ENCODE measurements at places on chromosomes 3 and 15.
A peak's percentile ranks its signal among the peaks of the same experiment; 100 is the strongest.

- peak; percentile 72 for DNase-seq
Measured at GRCh38 chr3:60017631-60018030, 967.8 kb upstream of the CFAP20DC start.

- peak; percentile 76 for DNase-seq
Measured at GRCh38 chr3:100068826-100069225, 45.5 kb downstream of the FILIP1L start.

GRCh38 chr3:197912741-197913476 is 37.1 kb upstream of the RPL35A start:
- DNase-seq: no peak

GRCh38 chr3:175267561-175267960 is 408.4 kb downstream of the NAALADL2 start:
- DNase-seq: no peak

DNA sequence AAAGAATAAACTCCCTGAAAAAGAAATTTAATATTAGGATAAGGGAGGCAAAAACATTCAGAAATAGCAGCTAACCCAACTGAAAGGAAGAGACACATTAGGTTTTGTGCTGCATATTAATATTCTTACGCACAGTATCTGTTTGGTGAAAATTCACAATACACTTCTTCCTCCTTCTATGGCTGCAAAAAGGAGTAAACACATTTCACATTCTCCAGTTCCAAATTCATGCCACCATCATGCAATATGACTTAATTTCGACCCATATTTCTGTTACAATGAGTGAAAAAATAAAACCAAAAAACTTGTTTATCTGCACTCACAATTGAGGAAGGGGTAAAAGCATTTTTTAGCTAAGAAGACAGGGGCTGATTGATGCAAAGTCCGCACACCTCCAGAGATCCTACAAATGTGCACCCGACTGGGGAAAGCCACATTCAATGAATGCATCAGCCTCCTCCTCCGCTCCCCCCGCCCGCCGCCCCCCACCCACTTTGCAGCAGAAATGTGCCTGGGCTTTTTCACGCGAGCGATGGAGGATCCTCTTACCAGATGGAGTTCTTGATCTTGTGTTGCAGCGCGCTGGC is 1.0 kb downstream of the RFX7 start:
- DNase-seq: no peak

GRCh38 chr3:169387751-169388696 is 275.5 kb downstream of the MECOM start:
- peak; percentile 4 for DNase-seq

DNA sequence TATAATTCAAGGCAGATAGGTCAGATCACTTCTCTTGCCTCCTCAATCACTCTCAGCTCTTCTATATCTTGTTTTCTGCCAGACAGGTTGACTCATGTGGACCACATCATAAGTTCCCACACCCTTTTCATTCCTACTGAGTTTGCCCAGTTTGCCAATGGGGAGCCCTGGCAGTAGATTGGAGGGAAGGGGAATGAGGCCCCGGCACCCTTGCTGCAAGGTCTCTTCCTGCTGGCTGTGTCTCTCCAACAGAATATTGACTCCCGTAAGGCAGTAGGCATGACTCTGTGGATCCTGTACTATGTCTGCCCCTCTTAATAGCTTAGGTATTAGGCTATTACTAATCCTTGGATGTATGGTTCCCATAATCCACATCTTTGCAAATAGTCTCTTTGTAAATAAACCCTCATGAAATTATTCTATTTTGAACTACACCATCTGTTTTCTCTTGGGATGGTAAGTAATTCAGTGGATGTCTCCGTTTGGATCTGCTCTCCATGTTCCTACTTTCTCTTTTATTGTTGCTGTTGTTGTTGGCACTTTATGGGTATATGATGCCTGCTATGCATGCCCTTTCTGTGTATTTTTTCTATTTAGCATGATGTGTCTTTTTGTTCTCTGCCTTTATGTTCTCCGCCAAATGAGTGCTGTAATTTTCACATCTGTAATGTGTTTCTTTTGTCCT is 65.5 kb upstream of the DCBLD2 start:
- DNase-seq: no peak

DNA sequence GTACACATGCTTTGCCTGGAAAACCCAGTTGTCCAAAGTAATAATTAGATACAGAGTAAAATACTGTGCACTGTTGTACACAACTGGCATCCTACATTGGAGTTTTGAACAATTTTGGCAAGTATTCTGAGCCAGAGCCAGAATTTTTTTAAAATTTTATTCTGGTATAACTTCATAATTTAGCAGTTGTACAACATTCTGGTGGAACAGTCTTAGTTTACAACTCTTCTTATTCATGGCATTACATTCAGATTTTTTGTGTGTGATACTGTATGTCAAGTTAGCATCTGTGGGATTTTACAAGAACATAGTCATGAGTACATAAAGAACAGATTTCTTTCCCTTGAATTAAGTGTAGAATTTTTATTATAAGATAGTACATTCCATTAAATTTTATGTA is 67.5 kb downstream of the SLC49A4 start:
- DNase-seq: no peak

DNA sequence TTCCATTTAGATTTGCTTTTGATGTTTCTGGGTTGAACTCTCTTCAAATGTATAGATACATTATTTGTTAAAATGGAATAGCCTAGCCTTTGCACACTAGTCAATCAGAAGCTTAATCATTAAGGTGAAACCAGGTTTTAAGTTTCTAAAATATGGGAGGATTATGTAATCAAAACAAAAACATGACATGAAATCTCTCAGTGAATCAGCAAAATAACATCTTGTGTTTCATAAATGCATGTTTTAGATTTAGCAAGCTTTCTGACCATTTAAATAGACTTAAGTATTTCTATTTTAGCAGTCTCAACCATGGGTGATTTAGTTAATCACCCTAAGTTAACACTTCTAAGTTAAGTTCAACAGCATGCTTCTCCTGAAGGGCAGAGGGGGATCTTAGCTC is 11.3 kb downstream of the GTF2E1 start:
- DNase-seq: no peak

DNA sequence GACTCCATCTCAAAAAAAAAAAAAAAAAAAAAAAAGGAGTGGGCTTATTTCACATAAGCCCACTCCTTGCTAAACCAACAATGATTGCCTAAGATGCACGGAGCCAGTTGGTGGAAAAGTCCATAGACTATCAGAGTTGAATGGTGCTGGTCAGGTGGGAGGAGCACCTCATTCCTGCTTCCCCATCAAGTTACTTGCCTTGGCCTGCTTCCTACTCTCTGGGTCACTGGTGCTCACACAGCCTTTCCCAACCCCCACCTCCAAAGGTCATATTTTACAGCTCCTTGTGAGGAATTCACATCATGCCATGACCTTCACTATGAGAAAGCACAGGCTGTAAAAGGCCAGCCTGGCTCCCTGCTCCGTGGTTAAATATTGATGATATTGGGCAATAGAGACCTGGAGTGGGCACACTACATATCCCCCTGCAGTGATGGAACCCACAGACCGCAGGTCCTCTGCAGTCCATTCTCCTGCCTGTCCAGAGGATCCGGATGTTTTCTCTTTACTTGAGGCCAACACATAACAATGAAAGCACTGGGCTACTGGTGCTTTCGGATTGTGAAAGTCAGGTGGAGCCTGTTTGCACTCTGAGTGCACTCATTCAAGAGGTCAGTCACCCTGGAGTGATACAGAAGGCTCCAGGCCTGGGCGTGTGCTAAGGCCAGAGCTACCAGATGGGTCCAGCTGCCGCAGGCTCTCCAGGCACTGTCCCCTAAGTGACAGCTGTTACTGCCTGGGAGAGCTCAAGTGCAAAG is at the start of gene SLC51B:
SLC51B (plus strand) TSS at position 664 of the 758 bp plus-strand sequence. CDS start 4,618 bp downstream, outside the sequence.
- DNase-seq: no peak

GRCh38 chr15:80850941-80851451 is 71.8 kb downstream of the CEMIP start:
- no peak for DNase-seq

GRCh38 chr3:22907161-22907780 is 295.9 kb upstream of the UBE2E2 start:
- DNase-seq: no peak

DNA sequence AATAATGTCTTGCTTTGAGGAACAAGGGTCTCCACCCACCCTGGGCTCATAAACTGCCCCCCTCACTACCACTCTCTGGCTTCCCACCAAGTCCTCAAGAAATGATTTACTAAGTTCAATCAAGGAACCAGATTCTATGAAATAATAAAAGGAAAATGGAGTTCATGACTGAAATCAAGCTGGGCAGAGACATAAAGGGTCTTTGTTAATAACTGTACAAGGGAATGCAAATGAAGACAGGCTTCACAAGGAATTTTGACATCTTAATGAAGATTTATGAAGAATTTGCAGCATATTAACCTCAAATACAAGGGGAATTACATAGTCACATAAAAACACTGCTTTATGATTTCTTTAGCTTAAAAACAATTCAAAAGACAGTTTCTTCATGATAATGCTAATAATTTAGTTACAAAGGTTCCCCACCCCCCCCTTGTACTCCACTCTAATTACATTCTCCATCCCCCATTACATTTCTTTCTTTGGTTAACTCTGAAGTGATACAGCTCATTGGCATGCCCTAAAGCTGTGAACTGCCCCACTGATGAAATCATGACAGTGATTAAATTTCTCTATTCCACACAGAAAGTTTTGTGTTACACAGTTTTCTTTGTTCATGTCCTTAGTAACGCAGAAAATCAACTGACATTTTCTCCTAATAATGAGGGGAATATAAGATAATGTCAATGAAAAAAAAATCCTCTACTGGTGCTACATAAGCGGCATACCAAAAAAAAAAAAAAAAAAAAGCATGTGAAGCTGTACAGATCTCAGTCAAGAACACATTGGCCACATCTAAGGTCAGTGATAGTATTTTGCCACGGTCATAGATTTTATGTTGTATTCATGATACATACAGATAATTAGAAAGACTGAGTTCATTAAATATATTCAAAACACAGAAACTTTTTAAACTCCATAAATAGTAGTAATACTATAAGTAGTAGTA is 54.4 kb downstream of the WWTR1 start:
- no peak for DNase-seq

DNA sequence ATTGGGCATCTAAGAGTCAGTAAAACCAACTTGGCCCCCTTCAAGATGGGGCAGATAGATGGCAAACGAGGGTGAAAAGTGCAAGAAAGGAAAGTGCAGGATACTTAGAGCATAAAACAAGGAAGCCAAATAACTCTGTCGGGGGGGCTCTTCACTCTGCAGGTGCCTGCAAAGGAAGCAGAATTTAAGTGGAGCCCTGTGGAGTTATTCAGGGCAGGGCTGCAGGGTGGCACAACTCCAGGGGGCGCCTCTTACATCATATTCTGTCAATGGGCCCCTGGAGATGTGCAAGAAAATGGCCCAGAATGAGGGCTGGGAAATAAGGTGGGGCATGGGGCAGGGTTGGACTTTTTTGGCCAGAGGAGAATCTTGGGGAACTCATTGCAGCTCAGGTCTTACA is 69.7 kb downstream of the CD47 start:
- no peak for DNase-seq

DNA sequence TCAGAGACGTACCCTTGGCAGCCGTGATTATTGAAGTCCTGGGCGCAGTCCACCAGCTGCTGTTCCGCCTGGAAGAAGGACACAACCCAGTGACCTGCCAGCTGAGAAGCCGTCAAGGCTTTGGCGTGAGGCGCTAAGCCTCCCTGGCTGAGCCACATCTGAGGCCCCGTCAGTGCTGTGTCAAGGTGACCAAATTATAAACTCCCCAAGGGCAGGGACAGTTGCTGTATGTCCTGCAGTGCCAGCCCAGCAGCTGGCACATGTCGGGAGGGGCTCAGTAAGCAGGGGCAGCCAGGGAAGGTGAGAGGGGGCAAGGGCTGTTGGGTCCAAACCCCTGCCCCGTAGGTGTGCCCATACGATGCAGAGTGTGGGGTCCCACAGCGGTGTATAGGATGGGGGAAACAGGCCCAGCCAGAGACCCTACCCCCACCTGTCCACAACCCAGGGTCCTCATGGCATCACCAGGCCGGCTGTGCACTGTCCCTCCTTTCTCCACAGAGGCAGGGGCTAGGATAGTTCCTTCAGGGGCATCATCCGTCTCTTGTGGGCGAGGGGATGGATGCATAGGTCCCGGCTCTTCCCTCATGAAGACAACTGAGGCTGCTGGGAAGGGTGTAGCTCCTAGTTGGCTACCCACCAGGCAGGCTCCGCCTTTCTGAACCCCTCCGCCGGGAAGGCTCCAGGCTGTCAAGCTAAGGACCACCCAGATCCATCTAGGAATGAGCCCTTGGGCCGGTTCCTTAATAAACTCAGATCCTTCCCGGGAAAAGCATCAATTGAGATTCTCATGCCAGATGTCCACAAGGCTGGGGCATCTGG is 13.2 kb downstream of the CTSH start:
- DNase-seq: no peak

- DNase-seq: no peak
Measured at GRCh38 chr3:61687663-61688306, 126.4 kb downstream of the PTPRG start.

DNA sequence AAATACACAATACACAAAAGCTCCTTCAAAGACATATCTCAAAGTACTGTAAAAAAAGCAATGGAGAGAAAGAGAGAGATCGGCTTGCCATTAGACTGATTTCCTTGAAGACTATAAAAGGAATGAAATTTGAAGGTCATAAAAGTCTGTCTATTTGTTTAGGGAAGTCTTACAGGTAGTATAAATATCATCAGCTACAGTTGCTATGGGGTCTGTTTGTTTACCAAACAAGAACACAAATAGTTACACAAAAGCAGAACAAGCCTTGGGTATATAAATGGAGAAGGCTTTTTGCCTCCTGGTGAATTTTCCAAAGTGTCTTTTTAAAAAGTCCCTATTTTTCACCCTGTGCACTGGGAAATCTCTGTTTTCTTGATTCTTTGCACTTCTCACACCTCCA is 552.3 kb downstream of the FOXP1 start:
- DNase-seq: no peak

- DNase-seq: no peak
Measured at GRCh38 chr3:69419276-69419675, 33.4 kb upstream of the FRMD4B start.

DNA sequence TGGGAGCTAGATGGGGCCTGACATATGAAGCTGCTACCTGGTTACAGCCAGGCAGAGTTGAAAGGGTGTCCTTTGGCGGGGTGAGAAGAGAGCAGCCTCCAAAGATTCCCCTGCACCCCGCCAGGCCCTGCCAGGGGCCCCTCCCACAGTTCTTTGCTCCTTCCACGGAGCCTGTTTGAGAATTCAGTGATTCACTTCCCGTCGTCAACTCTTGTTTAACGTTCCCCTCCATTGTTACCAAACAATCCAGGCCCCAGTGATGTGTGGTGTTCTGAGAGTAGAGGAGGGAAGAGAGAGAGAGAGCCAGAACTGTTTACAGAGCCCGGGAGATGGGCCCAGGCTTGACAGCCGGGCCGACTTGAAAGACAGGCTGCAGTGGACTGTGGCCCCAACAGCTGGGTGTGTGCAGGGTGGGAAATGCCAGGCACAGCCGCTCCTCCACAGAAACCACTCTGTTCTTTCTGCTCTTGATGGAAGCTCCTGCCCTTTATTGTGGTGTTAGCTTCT is 81.5 kb downstream of the SMAD3 start:
- no peak for DNase-seq

- DNase-seq: no peak
Measured at GRCh38 chr3:104575634-104576033, 791.1 kb upstream of the ALCAM start.

GRCh38 chr15:62094388-62094787 is 27.6 kb downstream of the C2CD4A start:
- DNase-seq: no peak
